GM04504 (cell line): ENCODE measurements at places on chromosomes 13 and 19.

GRCh38 chr19:33699754-33700407 is 78.1 kb downstream of the CHST8 start:
- DNase-seq, result no peak

DNA sequence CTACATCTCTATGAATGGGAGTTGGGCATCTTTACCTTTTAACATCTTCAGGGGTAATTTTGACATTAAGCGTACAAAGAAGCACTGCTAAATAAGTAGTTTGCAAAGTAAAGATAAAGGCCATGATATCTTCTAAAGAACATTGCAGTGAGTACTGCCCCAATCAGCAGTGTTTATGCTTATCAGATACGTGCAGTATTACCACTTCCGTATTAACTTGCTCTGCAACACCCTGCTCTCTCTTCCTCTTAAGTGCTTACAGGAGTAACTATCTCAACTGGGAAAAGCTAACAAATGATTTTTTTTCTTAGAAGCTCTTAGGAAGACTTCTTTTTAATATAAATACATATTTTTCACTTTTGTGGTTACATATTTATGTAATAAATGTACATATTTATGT is 793.7 kb upstream of the SLC10A2 start:
- DNase-seq, result no peak

GRCh38 chr19:54523403-54523802 is 20.8 kb downstream of the LAIR2 start:
- no peak for DNase-seq

DNA sequence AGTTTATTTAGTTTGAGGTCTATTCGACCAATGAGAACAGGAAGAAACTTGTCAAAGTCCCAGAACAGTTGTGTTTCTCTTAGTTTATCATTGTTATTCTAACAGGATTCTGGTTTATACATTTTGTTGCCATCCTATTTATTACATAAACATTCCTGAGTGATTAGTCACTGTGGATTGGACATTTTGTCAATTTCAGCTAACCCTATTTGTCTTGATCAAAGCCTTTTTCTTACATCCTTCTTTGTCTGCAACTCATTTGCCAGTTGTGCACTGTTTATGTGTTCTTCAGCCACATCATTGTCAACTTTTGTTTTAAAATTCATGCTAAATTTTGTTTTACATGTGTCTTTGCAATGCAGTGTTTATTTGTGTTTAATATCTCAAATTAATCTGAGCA is 886.0 kb upstream of the SLC10A2 start:
- DNase-seq, result no peak

- DNase-seq, result no peak
Observed at GRCh38 chr19:10228920-10229319, 2.2 kb downstream of the S1PR2 start.

GRCh38 chr13:61592489-61592888 is 176.8 kb upstream of the PCDH20 start:
- DNase-seq, result no peak

DNA sequence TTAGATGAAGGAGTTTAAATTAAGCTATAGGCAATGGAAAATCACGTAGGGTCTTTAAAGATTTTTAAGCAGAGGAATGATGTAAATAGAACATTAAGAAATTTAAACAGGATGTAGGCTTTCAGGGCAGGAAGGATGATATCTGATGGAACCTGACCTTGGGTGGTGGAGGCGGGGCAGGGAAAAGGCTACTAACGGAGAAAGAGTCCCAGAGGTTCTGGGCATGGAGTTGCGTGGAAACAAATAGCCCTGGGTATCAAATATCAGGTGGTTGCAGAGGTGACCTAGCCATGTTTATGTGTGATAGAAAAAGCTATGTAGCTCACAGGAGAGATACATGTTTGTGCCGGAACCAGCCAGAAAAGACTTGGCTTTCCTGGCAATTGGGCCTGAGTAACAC is 7.8 kb upstream of the CDK8 start:
- DNase-seq, result no peak

DNA sequence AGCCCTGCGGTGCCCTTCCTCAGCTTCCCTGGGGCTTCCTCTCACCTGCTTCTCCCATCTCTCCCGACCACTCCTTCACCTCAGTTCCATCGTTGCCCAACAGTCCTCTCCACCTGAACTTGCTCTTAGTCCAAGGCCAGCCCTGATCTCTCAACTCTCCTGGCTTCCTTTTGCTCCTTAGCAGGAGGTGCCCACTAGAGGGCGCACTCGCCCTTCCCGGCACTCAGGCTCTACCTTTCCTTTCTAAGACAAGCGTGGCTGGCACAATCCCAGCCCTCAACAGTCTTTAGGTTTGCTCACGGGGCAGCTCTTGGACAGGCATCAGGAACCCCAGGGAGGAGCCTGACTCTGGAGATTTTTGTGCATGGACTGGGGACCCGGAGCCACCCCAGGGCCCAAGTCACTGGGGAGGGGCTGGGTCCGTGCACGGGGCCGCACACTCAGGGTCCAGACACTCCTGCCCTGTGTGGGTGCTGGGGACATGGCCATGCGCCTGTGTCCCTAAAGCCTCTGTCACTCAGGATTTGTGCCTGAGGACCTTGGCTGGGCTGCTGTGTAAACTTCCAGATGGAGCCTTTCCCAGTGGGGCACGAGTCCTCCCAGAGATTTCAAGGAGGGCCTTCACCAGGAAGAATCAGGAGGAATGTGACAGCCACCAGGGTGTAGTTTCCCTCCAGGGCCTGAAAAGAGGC is 12.1 kb upstream of the CEACAM8 start:
- DNase-seq, result peak; percentile 9

- no peak for DNase-seq
Observed at GRCh38 chr19:30608471-30608870, 236.3 kb downstream of the ZNF536 start.

DNA sequence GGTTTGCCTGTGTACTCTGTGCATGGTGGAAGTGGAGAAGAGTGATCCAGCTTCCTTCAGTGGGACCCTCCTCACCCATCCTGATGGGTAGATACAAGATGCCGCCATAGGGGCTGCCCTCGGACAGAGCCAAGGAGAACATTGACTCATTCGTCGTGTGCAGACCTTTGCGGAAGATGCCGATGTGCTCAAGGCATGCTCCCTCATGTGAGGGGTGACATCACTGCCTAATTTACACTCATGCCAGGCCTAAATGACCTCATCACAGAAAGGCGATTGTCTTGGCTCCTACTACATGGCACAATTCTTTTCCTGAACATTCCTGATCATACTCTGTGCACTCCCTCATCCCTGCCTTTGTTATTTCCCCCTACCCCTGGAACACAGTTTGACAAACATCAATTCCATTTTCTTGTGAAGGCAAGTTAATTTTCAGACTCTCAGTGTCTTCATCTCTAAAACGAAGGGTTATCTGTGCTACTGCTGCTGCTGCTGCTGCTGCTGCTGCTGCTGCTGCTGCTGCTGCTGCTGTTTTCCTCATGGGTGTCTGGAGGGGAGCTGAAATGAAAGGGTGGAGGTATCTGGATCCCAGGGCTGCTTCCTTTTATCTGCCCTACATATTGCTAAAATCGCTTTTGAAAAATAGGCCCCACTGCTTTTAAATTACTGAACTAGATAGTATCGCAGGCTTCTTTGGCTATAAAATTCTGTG is 146.5 kb upstream of the ARGLU1 start:
- no peak for DNase-seq

DNA sequence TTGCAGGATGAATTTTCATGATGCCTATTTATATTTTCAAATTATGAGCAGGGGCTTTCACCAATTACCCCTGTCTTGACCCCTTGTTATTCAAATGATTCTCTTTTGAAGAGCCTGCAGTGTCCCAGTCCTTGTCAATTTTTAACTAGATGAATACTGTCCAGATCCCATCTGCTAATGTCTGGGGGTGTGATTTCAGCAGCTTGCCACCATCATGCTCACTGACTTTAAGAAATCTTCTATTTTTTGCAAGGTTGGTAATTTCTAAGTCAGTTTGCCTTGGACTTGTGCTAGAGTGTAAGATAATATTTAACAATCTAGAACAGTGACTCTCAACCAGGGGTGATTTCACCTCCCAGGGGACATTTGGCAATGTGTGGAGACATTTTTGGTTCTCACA is 106.0 kb downstream of the CACNA1A start:
- no peak for DNase-seq

DNA sequence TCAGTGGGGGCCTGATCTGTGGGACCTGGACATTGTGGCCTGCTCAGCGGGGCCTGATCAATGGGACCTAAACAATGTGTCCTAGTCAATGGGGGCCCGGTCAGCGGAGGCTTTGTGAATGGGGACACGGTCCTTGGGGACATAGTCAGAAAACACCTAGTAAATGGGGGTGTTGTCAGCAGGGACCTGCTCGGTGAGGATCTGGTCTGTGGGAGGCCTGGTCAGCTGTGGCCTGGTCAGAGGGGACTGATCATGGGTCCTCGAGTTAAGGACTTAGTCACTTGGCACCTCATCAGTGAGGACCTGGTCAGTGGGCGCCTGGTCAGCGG is 44.5 kb upstream of the TPM4 start:
- no peak for DNase-seq

- DNase-seq, result no peak
Observed at GRCh38 chr13:40383132-40383531, 283.3 kb downstream of the FOXO1 start.

- DNase-seq, result no peak
Observed at GRCh38 chr13:37201081-37201480, 95.6 kb upstream of the CSNK1A1L start.

DNA sequence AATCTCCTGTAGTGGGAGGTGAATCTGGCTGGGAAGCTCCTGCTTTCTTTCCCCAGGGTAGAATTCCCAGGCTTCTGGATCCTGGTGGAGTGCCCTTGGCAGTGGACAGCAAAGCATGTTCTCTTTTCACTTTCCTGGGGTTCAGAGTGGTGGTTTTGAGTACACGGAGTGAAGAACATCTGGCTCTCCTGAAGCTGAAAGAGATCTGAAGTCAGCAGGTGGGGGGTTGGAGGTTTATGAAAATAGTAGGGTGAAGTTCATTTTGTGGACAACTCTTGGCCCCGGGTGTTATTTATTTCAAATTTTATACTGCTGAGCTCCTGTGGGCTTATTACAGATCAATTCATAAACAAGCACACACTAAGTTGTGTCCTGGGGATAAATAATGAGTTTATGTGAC is 497.3 kb downstream of the KLF5 start:
- no peak for DNase-seq

- no peak for DNase-seq
Observed at GRCh38 chr13:48873081-48873480, 102.6 kb upstream of the FNDC3A start.

GRCh38 chr19:24166055-24166454 is 79.1 kb downstream of the ZNF254 start:
- no peak for DNase-seq

- DNase-seq, result no peak
Observed at GRCh38 chr13:71758828-71759227, 108.2 kb downstream of the DACH1 start.
